Liver (tissue), 10 donors: ENCODE measurements at places on chromosomes 1 and 21. TPM values are rescaled to one million over a fixed set of nuclear protein-coding genes. Genes with fewer than 3 reads are reported as not detected.

Gene GNAT2
- total RNA-seq, result 0.09 TPM

Gene GPR25
- 0.08 TPM for total RNA-seq

Gene COL8A2
- 0.37 TPM for total RNA-seq

Gene RXFP4
- total RNA-seq, result not detected

Gene GBP5
- 3.8 TPM for total RNA-seq

Gene SEC16B
- 56.8 TPM for total RNA-seq

Gene CHIA
- not detected for total RNA-seq

Gene ZNF648
- total RNA-seq, result 0.67 TPM

Gene KRTAP21-2
- total RNA-seq, result not detected
